Natural killer cell (primary cell): ENCODE measurements at places on chromosomes 3 and 15. TPM values are rescaled to one million over a fixed set of nuclear protein-coding genes. Genes with fewer than 3 reads are reported as not detected.

- H3K4me1 ChIP-seq = no peaks in the 10 kb centered on the region
- no peaks in the 10 kb centered on the region for H3K36me3 ChIP-seq
- no peak for DNase-seq
- no peak overlapping the region for H3K4me3 ChIP-seq
- H3K27me3 ChIP-seq = no peaks in the 10 kb centered on the region
Observed at GRCh38 chr3:7203969-7204847, 343.3 kb downstream of the GRM7 start.

DNA sequence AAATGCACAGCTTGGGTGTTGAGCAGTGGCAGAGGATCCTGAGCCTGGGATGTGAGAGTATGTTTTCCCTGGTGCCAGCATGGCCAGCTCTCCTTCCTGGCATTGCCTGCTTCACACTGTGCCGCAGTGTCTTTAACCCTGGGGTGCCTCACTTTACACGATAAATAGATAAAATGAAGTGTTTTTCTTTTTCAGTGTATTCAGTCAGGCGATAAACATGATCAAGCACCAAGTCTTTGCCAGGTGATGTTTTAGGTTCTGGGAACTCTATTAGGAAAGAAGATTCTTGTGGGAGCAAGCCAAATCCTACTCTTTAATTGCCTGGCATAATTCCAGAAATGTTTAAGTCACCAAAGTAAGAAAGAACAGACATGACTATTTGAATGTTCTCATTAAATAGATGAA is 14.0 kb downstream of the ABHD6 start:
- no peaks in the 10 kb centered on the region for H3K36me3 ChIP-seq
- H3K27me3 ChIP-seq = no peaks in the 10 kb centered on the region
- no peak for DNase-seq
- H3K4me3 ChIP-seq = no peak overlapping the region

GRCh38 chr3:53880396-53881345 is 1.3 kb downstream of the ACTR8 start:
- H3K4me3 ChIP-seq = peak overlapping the region; percentile 84
- H3K36me3 ChIP-seq = peaks cover 54% of the 10 kb centered on the region

The CLDN16 gene
- not detected for total RNA-seq

DNA sequence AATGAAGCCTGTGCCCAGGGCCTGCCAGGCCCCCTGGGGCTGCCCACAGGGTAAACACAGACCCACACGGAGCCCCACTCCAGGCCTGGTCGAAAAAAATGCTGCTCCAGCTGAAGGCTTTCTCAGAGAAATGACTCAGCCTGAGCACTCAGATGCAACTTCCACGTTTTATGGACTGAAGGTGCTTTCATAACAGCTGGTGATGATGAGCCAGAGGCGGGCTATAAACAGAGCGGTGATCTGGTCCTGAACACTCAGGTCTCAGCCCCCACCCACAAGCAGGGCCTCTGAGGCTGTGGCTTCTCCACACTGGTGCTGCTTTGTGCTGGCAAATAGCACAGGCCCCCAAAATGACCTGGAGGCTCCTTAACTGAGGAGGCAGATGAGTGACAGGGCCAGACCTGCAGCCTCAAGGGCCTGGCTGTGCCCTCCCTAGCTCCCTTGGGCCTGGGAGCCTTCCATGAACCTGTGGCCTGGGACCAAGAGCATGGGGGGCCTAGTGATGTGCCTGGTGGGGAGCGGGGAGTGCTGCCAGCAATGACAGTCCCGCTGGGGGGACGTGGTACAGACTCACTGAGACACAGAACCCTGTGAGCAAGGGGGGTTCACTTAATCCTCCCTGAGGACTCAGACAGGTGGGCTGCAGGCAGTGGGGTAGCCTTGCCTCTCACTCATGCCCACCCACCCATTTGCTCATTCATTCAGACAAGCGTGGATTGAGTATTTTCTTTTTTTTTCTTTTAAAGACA is 23.0 kb upstream of the FURIN start:
- no peak overlapping the region for H3K4me3 ChIP-seq
- H3K4me1 ChIP-seq = peaks cover 14% of the 10 kb centered on the region
- no peaks in the 10 kb centered on the region for H3K27me3 ChIP-seq

DNA sequence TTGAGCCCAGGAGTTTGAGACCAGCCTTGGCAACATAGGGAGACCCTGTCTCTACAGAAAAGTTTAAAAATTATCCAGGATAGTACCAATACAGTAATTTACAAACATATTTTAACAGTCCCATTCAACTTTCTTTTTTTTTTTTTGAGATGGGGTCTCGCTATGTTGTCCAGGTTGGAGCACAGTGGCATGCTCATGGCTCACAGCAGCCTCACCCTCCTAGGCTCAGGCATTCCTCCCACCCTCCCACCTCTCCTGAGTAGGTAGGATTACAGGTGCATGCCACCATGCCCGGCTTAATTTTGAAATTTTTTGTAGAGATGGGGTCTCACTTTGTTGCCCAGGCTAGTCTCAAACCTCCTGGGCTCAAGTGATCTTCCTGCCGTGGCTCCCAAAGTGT is 12.5 kb upstream of the MAP6D1 start:
- H3K36me3 ChIP-seq = peaks cover 50% of the 10 kb centered on the region
- no peak overlapping the region for H3K27ac ChIP-seq
- no peaks in the 10 kb centered on the region for H3K27me3 ChIP-seq
- no peaks in the 10 kb centered on the region for H3K4me1 ChIP-seq
- H3K4me3 ChIP-seq = no peak overlapping the region
- DNase-seq = no peak

DNA sequence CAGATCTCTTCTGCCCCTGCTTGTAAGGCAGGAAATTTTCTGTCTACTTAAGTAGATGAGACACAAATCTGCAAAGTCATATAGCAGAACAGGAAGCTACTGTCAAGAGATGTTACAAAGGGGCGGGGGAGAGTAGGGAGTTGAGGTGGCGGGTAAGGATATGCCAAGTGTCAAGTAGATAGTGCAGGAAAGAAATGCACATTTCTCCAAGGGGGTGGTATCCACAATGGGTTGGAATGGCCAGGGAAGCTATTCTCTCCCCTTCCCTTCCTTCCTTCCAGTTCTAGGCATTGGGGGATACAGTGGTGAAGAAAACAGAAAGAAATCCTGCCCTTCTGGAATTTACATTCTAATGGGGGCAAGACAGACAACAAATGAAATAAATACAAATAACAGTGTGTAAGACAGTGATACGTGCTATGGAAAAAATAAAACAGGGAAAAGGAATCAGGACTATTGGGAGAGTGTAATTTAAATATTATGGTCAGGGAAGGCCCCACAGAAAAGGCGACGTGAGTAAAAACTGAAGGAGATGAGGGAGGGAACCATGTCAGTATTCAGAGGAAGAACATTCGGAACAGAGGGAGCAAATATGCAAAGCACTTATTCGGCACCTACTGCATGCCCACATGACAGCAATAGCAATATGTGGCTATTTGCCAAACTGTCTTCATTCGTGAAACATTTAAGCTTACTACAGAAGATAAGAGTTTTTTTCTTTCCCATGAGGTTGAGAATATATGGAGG is 42.8 kb upstream of the RNU6-1 start:
- peak; percentile 44 for DNase-seq
- no peak overlapping the region for H3K27ac ChIP-seq
- peaks cover 7% of the 10 kb centered on the region for H3K27me3 ChIP-seq
- H3K36me3 ChIP-seq = no peaks in the 10 kb centered on the region

DNA sequence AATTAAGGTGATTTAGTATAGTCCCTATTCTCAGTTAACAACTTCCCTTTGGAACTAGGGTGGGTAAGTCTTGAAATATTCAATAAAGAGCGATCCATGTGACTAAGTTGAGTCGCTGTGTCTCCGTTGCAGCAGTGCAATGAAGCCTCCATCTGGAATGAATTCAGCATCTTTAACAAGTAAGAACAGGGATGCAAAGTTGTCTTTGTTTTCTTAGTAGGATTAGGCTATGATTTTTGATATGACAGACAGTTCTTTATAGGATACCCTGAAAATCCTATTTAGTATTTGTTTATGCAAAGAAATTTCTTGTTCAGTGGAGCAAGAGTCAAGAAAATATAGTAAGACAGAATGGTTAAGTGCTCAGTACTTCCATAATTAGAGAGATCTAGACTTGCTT is 52.7 kb downstream of the RBMS3 start:
- no peak for DNase-seq
- H3K27me3 ChIP-seq = no peaks in the 10 kb centered on the region
- H3K4me1 ChIP-seq = no peaks in the 10 kb centered on the region
- no peak overlapping the region for H3K4me3 ChIP-seq
- no peaks in the 10 kb centered on the region for H3K36me3 ChIP-seq

DNA sequence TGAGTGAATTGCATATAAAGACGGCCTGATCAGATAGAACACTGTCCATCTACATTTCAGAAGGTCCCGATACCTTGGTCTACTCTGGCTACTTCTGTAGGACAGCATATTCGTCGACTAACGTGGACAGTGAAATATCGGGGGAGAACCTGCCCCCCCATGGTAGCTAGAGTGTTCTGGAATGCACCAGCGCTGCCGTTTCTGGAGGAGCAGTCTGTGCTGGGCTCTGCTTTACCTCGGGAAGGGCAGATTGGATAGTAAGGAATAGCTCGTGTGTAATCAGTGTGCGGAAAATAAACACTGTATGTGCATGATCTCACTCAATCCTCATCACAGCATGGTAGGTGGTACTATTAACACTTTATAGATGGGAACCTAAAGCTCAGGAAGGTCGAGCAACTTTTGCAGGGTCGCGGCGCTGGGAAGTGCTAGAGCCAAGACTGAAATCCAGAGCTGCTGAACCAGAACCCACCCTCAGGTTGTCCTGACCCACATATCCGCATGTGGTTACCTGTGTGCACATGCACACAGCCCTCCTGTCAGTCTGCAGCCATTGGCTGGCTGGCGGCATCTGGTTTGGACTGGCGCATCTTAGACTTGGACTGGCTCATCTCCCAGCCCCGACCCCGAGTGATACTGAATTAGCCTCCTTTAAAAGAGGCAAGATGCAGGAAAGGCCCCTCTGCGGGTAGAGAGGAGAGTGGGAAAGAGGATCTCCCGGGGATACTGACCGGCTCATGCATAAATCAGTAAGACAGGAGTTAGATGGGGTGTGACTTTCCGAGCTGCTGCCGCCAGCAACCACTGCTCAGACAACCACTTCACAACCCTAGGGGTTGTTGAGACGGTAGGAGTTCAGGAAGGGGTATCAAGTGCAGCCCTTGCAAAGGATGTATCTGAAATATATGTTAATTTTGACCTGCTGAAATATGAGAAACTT is 155.0 kb upstream of the BHLHE40 start:
- no peak overlapping the region for H3K27ac ChIP-seq
- no peak for DNase-seq
- H3K4me3 ChIP-seq = no peak overlapping the region
- H3K4me1 ChIP-seq = peaks cover 57% of the 10 kb centered on the region

The GOLGA6L9 gene
- total RNA-seq = 4.3 TPM

GRCh38 chr3:70736009-70736408 is 423.6 kb upstream of the MDFIC2 start:
- H3K36me3 ChIP-seq = no peaks in the 10 kb centered on the region
- H3K27me3 ChIP-seq = no peaks in the 10 kb centered on the region
- H3K4me1 ChIP-seq = no peaks in the 10 kb centered on the region
- H3K27ac ChIP-seq = no peak overlapping the region
- DNase-seq = no peak
- H3K4me3 ChIP-seq = no peak overlapping the region

GRCh38 chr15:78358102-78358870 is 18.1 kb downstream of the CRABP1 start:
- peaks cover 5% of the 10 kb centered on the region for H3K4me1 ChIP-seq
- H3K36me3 ChIP-seq = no peaks in the 10 kb centered on the region
- H3K27me3 ChIP-seq = no peaks in the 10 kb centered on the region

DNA sequence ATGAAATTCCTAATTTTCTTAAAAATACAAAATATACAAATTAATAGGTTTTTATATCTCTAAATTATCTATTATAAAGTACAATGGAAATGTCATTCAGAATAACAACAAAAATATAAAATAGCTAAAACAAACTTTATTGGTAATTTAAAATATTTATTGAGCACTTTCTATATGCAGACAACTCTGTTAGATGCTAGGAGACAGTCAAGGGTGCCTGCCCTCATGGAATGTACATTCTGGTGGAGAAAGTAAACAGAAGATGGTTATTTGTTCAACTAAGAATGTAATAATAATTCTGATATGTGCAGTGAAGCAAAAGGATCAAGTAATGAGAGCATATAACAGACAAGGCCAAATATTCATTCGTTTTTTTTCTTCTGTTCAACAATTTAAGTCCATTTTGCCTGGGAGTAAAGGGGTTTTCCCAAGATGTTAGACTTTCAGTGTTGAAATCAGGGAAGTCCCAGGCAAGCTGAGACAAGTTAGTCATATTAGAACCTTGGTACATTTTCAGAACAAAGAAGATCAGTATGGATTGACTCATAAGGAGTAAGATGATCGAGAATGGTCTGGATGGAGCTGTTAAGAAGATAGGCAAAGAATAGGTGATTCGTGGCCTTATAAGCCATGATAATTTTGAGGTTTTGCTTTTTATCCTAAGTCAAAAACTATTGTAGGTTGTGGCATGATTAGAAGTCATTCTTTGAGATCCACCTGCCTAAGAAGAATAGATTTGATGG is 150.2 kb upstream of the MLF1 start:
- no peaks in the 10 kb centered on the region for H3K36me3 ChIP-seq
- no peak for DNase-seq
- H3K4me3 ChIP-seq = no peak overlapping the region
- H3K27ac ChIP-seq = no peak overlapping the region

DNA sequence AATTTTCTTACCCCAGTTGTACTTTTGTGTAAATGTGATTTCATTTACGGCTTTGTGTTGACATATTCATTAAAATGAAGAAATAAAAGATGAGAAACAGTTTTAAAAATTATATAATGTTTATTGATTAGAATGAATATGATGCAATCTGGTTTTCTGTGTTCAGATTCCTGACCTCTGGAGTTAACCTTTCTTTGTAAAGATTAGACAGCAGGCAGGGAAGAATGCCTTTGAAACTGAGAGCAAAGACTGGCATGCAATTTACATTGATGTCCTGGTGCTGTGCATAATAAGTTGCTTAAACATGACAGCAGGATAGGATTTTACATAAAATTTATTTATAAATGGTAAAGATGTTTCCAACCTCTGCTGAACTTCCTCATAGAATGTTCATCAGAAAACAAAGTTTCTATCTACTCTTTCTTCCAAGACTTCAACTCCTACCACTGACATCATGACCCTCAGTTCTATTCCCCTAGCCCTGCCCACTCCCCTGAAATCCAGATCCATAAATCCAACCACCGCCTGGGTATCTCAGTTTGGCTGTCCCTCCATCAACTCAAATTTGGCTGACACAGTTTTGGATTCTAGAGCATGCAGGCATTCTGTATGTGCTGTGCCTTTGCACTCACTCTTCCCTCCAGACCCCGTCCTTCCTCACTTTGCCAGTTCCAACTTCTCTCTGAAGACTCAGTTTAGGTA is 1.7 kb downstream of the HGD start:
- no peaks in the 10 kb centered on the region for H3K36me3 ChIP-seq
- H3K4me3 ChIP-seq = no peak overlapping the region
- H3K4me1 ChIP-seq = no peaks in the 10 kb centered on the region
- no peak overlapping the region for H3K27ac ChIP-seq
- DNase-seq = no peak

The RASGRP1 gene
- 96.5 TPM for total RNA-seq

GRCh38 chr3:129824926-129825541 is 68.5 kb downstream of the TMCC1 start:
- H3K4me1 ChIP-seq = peaks cover 8% of the 10 kb centered on the region
- no peak overlapping the region for H3K4me3 ChIP-seq
- no peak for DNase-seq
- no peaks in the 10 kb centered on the region for H3K36me3 ChIP-seq
